Hair follicular keratinocyte (primary cell): ENCODE measurements at places on chromosomes 6 and 20. TPM values are rescaled to one million over a fixed set of nuclear protein-coding genes. Genes with fewer than 3 reads are reported as not detected.

The SYCP2L gene
- total RNA-seq: 0.23 and 0.61 TPM in 2 replicates

The OR2B6 gene
- not detected in 2 replicates for total RNA-seq

The DTD1 gene
- total RNA-seq: 119 and 123 TPM in 2 replicates

The C6orf47 gene
- total RNA-seq: 16.0 and 20.2 TPM in 2 replicates

The MMP24 gene
- total RNA-seq: under 0.01 TPM in 1 of 2 replicates, not detected in the other

The CST11 gene
- total RNA-seq: not detected in 2 replicates

The ADGRG6 gene
- total RNA-seq: 17.7 and 19.3 TPM in 2 replicates

The TSBP1 gene
- total RNA-seq: not detected in 2 replicates

The VNN1 gene
- 0.46 and 0.70 TPM in 2 replicates for total RNA-seq
